ENCODE measurements at places on chromosomes 7 and 10.

DNA sequence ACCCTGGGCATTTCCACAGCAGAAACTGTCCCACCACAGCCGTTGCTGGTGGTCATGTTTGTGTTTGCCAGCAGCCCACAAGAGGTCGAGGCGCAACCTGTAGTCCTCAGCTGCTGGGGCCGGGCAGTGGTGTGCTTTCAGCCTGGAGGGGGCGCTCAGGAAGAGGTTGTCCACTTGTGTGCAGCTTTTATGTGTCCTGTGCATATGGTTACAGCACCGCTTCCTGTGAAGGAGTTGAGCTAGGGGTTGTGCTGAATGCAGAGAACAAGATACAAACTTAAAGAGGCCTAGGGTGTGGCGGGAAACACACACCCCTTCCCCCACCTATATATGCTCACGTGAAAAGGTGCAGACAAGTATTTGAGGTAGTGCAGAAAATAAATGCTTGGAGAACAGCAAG, 29.5 kb upstream of the PFKFB3 start:
- no peak for DNase-seq

DNA sequence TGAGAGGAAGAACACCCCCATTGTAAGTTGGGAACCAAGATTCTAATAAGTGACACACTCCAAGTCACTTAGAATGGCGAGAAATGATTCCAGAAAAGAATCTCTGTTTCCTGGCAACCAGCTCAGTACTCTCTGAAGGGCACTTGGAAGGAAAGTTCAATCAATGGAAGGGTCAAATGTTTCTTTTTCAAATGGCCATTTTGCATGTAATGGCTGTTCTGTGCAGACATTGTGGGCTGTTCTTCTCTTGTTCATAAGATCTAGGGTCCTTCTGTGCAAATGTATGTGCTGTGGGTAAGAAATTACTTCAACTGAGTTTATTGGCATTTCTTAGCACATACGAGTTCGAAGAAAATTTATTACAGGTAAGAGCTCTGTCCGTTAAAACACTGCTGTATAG, 145.3 kb downstream of the EVX1 start:
- DNase-seq, result no peak

GRCh38 chr7:3588341-3588740, 287.3 kb downstream of the SDK1 start:
- no peak for DNase-seq

DNA sequence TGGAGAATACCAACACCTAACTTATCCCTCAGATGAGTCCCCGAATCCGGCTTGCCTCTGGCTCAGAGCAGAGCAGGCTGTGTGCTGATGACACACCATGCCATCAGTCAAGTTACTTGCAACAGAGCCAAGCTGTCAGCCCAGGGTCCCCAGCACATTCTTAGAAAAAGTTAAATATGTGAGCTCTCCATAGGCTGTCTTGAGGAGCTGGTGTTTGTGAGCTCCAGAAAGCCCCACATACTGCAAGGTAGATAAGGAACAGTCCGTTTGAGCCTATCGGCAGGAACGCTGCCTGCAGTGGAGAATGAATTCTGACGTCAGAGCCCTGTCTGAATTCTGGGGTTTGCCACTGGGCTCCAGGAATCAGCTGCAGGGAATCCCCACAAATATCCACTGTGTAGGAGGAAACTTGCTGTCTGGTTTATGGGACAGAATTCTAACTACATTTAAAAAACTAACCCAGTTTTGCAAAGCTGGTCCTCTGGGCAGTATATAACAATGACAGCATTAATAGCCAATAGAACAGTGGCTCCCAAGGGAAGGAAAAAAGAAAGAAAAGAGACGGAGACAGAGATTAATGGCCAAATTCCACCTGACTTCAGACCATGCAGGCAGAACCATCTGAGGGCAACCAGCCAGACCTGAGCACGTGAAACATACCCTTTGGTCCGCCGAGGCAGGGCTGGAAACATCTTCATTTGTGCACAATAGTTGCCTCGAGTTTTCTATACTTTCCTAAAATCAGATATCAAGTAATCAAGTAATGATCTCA, 3.6 kb downstream of the SFXN4 start:
- DNase-seq, result no peak

GRCh38 chr10:122255509-122256301, 15.4 kb upstream of the BTBD16 start:
- DNase-seq, result no peak

DNA sequence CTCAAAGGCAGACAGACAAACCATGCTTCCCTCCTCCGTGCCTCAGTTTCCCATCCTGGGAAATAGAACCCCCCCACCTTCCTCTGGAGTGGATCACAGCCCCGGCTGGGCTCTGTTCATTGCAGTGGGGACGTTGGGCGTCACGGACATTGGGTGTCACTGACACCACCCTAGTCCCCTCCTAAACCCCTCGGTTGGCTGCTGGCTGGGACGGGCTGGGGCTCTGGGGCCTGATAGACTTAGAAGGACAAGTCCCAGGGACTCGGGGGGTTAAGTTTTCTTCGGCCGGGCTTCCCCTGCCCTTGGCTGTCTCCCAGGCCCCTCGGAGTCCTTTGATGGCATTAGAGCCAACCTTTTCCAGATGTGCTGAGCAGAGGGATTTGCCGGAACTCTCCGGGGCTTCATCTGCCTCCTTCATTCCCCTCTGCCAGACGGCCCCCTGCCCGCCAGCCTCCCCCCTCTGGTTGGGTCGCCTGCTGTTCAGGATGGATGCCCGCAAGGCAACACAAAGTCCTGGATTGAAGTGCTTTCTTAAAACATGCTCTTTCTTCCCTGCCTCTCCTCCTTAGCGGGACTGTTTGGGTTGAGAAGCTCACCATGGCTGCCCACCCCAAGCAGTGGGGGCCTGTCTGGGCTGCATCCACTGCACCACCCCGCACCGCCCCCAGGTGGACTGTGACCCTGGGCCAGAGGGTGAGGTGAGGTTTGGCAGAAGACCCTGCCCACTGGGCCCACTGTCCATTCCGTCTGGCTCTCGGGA, 73.0 kb downstream of the COL26A1 start:
- no peak for DNase-seq

DNA sequence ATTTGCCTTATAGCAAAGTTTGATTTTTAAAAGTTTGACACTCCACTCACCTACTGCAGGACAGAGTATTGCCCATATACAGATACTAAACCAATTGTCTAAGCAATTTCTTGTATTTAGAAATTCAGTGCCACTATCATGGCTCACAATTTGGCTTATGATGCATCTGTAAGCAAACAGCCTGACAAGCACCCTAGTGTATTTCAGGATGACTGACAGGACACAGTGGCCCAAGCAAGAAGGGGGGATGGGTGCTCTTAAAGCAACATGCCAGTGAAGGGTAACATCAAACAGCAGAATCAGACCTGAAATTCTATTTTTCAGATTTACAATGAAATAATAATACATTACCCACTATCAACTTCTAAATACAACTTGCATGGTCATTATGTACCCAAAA, 30.5 kb downstream of the CTNNA3 start:
- DNase-seq, result no peak

- no peak for DNase-seq
These were observed 13.9 kb downstream of the RHBDD2 start for GRCh38 chr7:75892634-75893272.

GRCh38 chr10:23630885-23631284, 192.0 kb downstream of the OTUD1 start:
- no peak for DNase-seq

- DNase-seq, result no peak
These were observed 3.1 kb downstream of the FLNC start for GRCh38 chr7:128833148-128833945.

GRCh38 chr7:12648704-12649261, 38.6 kb upstream of the ARL4A start:
- DNase-seq, result no peak
